A549 treated with ZK216348 at 1 μM for 4 hours (cell line): ENCODE measurements at places on chromosomes 2 and 18. TPM values are rescaled to one million over a fixed set of nuclear protein-coding genes. Genes with fewer than 3 reads are reported as not detected.

Gene ZNF142
- total RNA-seq = 10.6 to 21.6 TPM (median 17.0 TPM) in 5 replicates

Gene HOXD8
- 4.5 to 6.3 TPM (median 5.7 TPM) in 5 replicates for total RNA-seq

Gene TYMS
- 162 to 192 TPM (median 176 TPM) in 5 replicates for total RNA-seq

Gene ALPP
- 2.4 to 3.3 TPM (median 2.7 TPM) in 5 replicates for total RNA-seq

Gene ASPRV1
- total RNA-seq = 0.10 to 0.41 TPM (median 0.32 TPM) in 4 of 5 replicates, not detected in the other

Gene SPDYA
- total RNA-seq = 0.14 to 0.33 TPM (median 0.27 TPM) in 4 of 5 replicates, not detected in the other

Gene TEX44
- not detected in 5 replicates for total RNA-seq

Gene DAW1
- total RNA-seq = 2.1 to 4.0 TPM (median 2.6 TPM) in 5 replicates

Gene CTDSP1
- 46.8 to 78.9 TPM (median 75.9 TPM) in 5 replicates for total RNA-seq

Gene COL4A3
- total RNA-seq = 0.28 to 1.3 TPM (median 0.82 TPM) in 5 replicates

Gene CD207
- total RNA-seq = not detected in 5 replicates

Gene EFR3B
- total RNA-seq = 11.1 to 14.8 TPM (median 12.7 TPM) in 5 replicates

Gene FBXO48
- total RNA-seq = 0.35 to 0.71 TPM (median 0.56 TPM) in 5 replicates

Gene THOC1
- total RNA-seq = 16.7 to 25.3 TPM (median 20.5 TPM) in 5 replicates
